ENCODE measurements at places on chromosomes 16 and 17. TPM values are rescaled to one million over a fixed set of nuclear protein-coding genes. Genes with fewer than 3 reads are reported as not detected.

MPV17L gene
- total RNA-seq: 6.1 TPM

DNA sequence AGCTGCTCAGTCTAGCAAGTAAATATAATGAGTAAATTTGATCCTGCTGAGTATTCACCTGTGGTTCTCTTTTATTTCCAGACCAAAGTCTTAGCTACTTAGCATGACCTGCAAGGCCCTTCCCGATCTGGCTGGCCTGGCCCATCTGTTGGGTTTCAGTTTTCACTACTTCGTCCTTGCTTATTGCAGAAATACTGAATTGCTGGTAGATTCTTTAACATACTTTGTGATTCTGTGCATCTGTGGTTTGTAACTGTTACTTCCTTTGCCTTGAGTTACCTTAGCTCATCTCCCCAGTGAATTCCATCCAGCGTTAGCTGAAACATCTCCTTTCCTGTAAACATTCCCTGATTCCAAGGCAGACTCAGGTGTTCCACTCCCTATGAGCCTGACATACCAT is 131.1 kb downstream of the PHKB start:
- no peak for DNase-seq

TMEM238L gene
- total RNA-seq: not detected

GRCh38 chr17:15395091-15395490 is 53.7 kb upstream of the TEKT3 start:
- no peak for DNase-seq

CYLD gene
- total RNA-seq: 29.4 TPM

GRCh38 chr17:19410875-19411620 is at the start of gene RNF112:
RNF112 (plus strand) TSS chr17:19411232; CDS start chr17:19411409, 177 bp downstream.
- peak; percentile 71 for DNase-seq

DNA sequence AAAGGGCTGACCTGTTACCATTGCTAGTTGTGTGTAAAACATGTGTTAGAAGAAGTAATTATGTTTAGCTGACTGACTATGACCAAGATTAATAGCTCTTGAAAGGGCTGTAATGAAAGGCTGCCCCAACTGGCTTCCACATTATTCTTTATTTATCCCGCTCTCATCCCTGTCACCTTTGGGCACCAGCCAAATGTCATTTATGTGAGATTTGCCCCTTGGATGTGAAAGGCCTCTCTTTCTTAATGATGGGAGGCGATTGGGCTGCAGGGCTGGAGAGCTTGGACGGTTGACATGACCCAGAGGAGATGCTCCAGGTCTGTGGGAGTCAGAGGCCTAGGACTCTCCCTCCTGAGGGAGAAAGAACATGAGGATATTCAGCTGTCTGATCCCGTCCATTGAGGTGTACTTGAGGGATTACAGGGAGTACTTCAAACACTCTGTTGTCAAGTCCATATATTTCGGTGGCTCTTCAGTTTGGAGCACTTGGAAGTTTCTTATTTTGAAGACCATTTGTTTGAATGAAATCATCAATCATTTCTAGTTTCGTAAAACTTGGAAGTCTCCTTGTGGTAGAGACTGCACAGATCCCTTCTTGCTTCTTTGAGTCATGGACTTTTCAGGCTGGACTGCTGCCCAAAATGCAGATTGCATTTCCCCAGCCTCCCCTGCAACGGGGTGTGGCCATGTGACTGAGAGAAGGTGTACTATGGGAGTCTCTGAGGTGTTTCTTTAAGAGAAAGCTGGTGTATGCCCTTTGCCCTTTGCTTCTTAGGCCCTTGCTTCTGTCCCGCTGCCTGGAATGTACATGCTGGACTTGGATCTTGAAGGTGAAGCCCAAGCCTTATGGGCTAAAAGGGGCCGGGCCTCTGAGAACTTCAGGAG is 51.3 kb downstream of the FTO start:
- DNase-seq: no peak

HOXB3 gene
- 1.6 TPM for total RNA-seq

SMARCD2 gene
- 22.0 TPM for total RNA-seq

ABCC12 gene
- total RNA-seq: not detected
